ENCODE measurements at places on chromosomes 12 and 14.

- no peak for DNase-seq
Measured at GRCh38 chr14:44745371-44745770, 216.4 kb downstream of the KLHL28 start.

DNA sequence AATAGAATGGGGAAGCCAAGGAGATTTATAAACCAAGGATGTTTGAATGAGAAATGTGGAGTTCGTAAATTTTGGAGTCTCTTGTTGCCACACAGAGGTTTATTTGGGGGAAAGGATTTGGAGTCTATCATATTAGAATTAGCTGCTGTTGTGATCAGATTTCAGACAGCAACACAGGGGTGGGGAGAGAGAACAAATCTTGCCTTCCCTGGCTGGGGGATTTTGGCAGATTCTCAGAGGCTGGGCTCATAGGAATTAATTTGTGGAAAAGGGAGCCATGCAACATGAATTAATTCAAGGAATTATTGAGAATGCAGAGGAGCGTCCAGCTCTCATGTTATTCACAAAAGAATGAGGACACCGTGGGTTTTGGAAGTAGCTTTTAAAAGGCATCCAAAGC lies 73.9 kb upstream of the PRMT8 start:
- no peak for DNase-seq

- no peak for DNase-seq
Measured at GRCh38 chr14:23248601-23249000, 10.9 kb downstream of the RNF212B start.

DNA sequence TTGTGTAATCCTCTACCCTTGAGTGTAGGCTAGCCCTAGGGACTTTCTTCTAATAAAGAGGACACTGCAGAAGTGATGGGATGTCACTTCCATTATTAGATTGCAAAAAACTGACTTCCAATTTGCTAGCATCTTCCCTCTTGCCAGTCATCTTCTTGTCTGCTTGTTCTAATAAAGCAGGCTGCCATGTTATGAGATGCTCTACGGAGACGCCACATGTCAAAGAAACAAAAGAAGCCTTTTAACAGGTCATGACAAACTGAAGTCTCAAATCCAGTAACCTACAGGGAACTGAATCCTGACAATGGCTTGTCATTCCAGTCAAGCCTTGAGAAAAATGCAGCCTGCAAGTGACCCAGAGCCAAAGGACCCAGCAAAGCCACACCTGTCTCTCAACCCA lies 76.0 kb downstream of the CEP128 start:
- DNase-seq = no peak

DNA sequence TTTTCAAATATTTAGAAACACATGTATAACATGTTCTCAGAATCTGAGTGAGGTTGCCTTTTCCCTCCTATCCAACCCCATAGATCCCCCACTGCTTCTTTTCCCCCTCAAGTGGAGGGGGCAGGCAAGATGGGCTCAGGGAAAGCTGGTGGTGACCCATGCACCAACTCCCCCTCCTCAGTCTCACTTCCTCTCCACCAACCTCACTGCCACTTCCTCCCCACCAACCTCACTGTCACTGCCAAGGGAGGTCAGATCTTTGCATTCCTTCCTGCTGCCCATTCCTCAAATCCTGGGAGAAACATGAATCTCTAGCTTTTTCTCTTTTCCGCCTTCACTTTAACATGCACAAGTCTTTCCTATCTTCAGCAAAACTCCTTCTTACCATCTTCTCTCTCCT lies 48.7 kb downstream of the SPTB start:
- DNase-seq = no peak

DNA sequence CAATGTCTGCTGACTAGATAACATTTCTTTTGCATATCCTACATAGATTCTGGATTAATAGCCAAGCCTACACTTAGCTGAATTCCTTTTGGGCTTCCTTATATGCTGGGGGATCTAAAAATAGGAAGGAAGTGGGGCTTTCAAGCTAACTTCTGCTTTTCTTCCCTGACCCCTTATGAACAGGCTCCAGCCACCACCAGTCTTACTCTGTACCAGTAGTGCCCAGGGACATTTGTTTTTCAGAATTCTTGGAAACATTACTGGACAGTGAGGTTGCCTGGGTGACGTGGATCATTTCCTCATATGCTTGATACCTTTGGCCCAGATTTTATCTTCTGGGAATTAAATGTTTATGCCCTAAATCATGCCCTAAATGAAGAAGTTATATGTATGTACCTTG lies 55.9 kb upstream of the SRRM4 start:
- DNase-seq = no peak

GRCh38 chr14:60575008-60575407 lies 66.1 kb downstream of the SIX6 start:
- DNase-seq = no peak

- DNase-seq = no peak
Measured at GRCh38 chr14:90599339-90599738, 202.5 kb downstream of the CALM1 start.

All from activated CD4-positive, alpha-beta T cell treated with anti-CD3 and anti-CD28 coated beads, Interleukin-10, Interleukin-2, amounts not matched to agents 100 ng/mL and 50 ng/mL, durations not matched to agents 16 hours and 8 hours (primary cell).